ENCODE measurements at places on chromosomes 1 and 21.

- DNase-seq = no peak
Measured at GRCh38 chr1:203580733-203581132, 45.9 kb upstream of the ATP2B4 start.

DNA sequence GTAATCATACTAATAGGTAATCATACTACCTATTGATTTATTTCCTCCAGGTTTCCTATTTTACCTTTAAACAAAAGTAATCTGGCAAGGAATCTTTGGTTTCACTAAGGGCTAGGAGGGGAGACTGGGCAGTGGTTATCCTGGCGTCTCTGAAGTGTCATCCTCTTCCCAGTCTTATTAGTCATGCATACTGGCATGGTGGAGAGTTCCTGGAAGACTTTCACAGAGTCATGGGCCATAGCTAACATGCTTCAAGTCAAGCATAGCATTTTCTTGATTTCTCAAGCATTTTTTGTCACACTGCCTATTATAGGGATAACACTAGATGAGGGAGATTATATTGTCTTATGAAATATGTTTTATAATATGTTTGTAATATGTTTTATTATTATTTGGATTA, 64.0 kb upstream of the ASB17 start:
- DNase-seq = no peak

- DNase-seq = no peak
Measured at GRCh38 chr1:26020941-26021646, 481 bp upstream of the EXTL1 start.

DNA sequence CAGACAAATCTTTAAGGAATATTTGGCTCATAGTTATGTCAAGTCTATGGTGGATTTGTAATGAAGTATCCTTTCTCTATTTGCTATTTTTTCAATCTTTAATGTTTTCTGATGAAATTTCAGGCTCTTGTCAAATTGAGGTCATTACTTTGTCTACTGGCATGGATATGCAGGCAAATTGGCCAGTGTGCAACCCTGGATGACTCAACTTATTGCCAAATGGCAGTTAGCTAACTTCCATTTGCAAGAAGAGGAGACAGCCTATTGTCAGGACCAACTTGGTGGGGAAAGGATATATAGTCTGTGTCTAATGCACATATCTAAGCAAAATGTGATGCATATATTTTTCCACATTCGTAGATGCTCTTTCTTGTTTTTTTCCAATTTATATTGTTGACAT, 530.5 kb downstream of the PTBP2 start:
- no peak for DNase-seq

DNA sequence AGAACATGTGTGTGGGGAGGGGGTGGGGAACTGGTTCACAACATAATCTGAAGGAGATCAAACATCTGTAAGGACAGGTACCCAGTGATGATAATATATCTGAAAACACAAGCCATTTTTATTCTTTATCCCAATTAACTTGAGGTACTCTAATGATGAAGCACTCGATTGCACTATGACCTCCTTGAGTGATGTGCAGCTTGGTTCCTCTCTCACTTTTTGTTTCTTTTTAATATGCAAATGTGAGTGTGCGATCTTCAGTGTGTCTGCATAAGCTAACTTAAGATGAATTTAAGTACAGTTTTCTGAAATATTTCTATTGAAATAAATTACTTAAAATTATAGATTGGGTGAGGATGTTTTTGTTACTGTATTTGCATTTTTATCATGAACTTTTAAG, 50.6 kb upstream of the ANGPTL1 start:
- no peak for DNase-seq

DNA sequence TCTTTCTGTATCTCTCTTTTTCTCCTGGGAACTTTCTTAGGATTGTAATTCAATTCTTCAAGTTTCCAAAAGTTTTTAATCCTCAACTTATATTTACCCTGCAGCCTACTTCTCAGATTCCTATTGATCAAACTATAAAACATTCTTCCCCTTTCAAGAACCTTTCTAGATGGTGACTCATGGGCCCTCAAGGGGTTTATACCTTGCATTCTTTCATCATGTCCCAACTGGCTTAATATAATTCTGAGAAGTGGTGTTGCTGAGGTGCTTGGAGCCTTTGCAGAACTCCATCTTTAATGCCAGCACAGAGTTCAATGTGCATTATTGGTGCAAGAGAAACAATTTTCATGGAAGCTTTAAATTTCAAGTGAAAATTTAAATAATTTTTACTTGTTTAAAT, 273.4 kb downstream of the VAV3 start:
- no peak for DNase-seq

GRCh38 chr1:223730479-223731132, 18.3 kb downstream of the CAPN2 start:
- no peak for DNase-seq

DNA sequence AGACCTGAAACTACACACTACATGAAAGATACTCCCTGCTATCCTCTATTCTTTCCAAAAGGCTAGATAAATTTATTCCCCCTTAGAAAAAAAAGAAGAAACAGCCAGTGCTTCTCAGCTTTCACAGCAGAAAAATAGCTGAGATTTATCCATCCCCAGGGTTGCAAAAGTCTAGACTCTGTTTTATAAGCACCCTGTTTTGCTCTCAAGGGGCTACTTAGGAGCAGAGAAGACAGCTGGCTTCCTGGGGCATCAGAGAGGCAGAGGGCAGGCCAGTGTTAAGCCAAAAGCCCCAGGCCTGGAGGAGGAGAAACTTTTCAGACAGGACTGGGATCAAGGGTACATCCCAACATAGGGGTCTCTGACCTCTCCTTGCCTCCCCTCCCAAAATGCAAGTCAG, 3.9 kb downstream of the LAMB3 start:
- DNase-seq = no peak

DNA sequence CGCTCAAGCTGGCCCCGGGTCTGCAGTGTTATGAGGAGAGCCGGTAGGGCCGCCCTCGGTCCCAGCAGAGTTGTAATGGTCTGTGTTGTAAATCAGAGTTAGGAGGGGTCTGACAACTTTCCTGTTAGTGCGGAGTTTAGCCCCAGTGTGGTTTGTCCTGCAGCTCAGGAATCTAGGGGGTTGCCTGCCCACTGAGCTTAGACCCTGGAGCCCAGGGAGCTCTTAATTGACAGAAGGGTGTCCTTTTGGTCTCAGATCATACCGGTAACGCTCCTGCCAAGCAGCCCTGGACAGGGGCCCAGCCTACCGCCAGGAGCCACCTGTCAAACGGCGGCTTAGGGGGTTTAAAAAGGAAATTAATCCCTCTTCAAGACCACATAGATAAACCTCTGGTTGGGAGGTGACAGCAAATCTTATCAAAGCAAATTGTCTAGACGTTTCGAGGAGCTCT, 164.4 kb downstream of the DYRK1A start:
- no peak for DNase-seq

DNA sequence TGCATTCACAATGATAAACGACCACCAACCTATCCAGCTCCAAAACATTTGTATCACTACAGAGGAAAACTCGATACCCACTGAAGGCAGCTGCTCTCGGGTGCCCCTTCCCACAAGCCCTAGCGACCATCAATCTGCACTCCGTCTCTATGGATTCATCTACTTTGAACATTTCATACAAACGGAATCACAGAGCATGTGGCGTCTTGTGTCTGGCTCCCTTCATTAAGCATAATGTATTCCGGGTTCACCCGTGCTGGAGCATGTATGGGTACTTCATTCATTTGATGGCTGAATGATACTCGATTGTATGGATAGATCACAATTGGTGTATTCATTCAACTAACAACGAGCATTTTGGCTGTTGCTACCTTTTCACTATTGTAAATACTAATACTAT, 340.2 kb downstream of the SMYD3 start:
- DNase-seq = no peak

- DNase-seq = no peak
Measured at GRCh38 chr21:25491267-25491666, 116.0 kb downstream of the MRPL39 start.

DNA sequence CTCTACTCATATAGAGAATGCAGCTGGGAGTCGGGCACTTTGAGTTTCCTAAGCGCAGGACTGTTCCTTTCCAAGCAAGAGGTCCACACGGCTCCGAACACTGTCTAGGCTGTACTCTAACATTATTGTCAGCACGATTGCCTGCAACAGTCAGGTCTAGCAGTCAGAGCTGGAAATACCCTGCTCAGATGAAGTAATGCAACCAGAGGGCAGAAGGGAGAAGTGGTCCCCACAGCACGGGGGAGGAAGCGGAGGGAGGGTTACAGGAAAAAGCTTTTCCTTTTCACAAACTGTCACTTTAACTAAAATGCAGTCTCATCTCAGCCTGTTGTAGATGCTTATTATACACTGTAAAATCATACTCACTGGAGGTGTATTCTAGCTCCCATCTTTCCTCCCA, 98.9 kb upstream of the SLC44A3 start:
- DNase-seq = no peak

DNA sequence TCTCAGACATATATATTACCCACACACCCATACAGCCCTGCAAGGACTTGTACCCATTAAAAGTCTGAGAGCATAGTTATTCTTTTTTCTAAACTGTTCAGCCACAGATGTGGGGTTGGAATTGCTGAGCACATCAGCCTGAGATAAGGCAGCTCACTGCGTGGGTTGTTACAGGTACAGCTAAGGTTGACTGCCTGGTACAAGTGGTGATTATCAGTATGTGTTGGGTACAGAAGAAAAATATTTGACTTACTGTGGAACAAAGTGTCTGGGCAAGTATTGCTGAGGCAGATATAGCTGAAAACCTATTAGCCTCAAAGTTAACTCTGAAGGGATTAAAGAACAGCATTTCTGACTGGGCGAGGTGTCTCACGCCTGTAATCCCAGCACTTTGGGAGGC, 5.0 kb downstream of the STX12 start:
- no peak for DNase-seq

DNA sequence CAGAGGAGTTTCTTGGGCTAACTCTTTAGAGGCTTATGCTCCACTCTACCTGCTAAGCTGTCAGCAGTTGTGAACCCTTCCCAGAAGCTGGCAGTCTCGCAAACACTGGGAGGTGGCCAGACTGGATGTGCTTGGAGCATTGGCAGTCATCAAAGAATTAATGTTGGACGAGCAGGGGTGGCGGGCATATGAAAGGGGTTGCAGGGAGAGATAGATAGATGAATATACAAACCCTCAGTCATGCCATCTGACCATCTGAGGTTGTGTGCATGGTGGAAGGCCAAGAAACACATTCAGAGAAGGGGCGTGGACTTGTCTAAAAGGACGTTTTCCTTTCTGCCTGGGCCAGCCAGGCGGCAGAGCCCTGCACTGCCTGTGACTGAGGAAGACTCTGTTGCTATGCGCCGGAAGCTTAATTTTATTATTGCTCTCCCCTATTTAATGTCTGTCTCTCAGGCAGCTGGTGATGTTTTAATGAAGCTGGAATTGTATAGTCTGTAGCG, 164.4 kb downstream of the PBX1 start:
- no peak for DNase-seq

DNA sequence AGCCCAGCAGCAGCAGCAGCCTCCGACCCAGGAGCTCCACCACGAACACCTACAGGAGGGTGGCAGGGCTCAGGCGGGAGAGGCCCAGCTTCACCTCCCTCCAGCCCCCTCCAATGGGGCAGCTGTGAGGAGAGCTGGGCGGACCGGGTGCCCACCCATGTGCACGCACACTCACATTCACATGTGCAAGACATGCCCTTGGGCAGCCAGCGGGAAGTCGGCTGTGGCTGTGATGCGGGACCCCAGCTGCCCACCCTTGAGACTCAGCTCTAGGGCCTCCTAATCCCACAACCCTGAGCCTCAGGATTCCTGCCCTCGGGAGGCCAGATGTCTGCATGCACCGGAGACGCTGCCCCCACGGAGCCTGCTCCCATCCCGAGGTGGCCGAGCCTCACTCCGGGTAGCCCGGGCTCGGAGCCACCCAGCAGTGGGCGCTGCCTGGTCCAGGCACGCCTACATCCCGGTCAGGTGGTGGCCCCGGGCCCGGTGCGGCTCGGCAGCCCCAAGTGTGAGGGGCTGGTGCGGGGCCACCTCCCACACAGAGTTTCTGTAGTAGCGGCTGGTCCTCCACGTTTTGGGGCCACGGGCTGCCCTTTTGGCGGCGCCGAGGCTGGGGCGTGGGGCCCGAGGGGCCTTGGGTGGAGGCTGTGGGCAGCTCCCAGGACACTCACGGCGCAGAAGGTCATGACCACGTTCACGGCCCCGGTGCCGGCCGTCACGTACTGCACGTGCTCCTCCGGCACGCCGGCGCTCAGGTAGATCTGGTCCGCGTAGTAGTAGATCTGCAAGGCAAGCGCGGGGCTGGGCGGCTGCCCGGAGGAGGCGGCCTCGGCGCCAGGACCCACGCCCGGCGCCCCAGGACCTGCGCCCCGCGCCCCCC, 12.9 kb upstream of the SLC2A7 start:
- no peak for DNase-seq

DNA sequence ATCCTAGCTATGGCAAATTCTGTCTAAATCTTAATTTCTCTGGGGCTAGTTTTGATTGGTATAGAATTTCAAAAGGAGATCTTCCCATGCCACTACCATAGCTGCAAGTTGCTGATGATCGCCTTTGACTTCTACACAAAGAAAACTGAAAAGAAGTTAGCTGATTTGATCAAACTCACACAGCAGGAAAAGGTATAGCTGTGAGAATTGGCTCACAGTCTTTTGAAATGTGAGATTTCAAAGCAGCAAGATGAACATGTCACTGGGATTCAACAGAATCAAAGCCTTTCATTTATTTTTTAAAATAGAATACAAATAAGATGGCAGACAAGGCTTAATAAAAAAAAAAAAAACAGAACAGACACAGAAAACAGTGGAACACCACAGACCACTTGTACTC, 7.5 kb upstream of the RGS1 start:
- no peak for DNase-seq

DNA sequence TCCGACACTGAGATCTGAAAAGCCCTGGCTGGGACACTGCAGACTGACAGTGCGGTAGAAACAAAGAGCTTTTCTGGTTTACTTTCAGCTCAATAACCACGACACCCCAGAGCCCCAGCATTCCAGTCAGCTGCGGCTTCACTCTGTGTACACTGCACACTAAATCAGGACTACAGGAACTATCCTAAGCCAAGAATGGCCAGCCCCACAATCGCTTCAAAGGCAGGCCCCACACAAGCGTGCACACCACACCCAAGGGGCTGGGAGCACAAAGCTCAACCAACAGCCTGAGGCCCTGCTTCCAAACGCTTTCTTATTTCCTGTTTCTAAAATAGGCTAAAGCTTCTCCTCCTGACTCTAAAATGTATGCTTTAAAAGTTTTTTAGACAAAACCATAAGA, 28.4 kb downstream of the URB1 start:
- no peak for DNase-seq

DNA sequence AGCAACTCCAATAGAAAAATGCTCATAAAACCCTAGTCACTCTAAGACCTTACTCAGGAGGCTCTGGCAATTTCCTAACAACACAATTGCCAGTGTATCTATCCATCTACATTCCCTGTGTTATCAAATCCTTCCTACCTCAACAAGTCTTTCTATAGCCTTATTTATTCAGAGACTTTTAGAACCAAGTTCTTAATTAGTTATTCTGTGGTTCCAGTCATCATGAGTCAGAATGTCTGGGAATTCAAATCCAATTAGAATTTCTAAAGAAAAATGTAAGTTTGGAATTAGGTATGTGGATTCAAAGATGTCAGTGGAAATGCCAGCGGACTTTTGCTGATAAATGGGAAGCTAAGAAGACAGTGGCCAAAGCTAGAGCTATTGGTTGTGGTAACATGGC, 302.6 kb upstream of the C1orf87 start:
- no peak for DNase-seq
